ENCODE measurements at places on chromosomes 5 and 9.

GRCh38 chr5:157785801-157786200, 42.3 kb downstream of the LSM11 start:
- no peak for DNase-seq

DNA sequence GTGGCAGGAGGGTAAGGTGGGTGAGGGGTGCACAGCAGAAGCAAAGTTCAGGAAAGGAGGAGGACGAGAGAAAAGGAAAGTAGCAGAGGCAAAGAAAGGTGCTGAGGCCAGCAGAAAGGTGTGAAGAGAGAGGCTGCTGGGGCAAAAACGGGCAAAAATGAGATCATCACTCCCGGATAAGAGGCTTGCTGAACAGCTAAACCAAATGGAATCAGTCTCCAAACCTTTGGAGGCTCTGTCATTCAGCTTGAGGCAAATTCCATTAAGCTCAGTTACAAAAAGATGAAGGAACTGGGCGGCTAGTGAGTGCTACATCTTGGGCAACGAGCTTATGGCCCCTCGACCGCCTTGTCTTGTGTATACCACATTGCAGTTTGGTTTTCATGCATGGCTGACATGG, 136.4 kb downstream of the FSTL4 start:
- no peak for DNase-seq

- no peak for DNase-seq
These were observed 1.3 kb downstream of the ERBIN start for GRCh38 chr5:65927503-65928321.

- DNase-seq: no peak
These were observed 124.9 kb upstream of the RUSC2 start for GRCh38 chr9:35364817-35365585.

DNA sequence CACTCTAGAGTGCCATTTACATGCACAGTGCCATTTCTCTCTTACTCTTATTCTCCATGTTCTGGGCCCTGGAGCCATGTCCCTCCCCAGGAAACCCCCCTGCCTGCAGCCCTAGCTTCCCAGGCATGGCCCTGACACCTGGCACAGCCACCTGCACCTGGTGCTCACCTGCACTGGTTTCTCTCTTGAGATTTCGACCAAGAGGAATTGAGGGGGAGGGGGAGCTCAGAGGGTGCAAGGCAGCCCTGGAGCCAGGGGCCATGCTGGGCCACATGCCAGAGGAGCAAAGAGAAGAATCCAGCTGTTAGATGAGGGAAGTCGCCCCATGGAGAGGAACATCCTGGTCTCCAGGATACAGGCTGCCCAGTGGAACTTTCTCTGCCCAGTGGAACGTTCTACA, 65.0 kb upstream of the RAPGEF1 start:
- DNase-seq: no peak

DNA sequence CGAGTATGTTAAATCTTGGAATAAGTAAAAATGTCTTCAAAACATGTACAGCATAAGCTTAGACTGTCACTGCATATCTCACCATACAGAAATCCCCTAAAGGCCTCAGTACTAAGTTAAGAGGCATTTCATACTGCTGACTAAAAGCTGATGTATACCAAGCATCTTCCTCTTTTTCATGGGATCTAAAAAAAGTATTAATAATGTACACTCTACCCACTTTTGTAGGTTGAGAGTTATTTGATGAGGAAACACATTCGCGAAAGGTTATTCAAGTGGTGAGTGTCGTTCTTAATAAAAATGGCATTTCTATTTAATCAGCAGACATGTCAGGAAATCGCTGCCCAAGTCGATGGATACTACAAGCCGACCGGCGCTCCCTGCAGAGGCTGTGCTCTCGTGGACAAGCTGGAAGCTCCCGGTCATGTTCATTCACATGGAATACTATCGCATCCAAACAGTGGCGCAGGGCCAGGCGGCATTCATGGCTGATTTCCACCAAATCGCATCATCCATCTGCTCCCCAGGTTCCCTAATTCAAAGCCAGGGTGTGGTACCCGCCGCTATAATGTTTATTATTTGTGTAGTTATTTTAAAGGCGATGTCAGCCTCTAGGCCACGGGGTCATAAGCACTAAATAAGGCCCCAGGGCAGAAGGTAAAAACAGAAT, 724 bp downstream of the SGTB start:
- DNase-seq: peak; percentile 86

DNA sequence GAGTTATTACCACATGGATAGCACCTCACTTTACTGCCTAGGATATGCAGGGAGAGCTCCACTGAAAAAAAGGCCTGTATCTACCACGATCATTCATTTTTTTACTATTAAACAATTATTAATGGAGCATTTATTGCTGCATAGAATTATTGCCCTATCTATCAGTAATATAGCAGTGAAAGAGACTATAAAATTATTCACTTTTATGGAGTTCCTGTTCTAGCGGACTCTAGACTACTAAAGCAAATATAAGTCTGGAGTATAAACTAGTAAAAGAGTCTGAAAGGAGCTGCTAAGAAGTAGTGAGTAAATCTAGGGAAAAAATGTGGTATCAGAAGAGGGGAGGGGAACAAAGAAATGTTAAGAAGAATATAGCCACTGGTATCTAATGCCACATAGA, 150.4 kb upstream of the CYLC2 start:
- no peak for DNase-seq

DNA sequence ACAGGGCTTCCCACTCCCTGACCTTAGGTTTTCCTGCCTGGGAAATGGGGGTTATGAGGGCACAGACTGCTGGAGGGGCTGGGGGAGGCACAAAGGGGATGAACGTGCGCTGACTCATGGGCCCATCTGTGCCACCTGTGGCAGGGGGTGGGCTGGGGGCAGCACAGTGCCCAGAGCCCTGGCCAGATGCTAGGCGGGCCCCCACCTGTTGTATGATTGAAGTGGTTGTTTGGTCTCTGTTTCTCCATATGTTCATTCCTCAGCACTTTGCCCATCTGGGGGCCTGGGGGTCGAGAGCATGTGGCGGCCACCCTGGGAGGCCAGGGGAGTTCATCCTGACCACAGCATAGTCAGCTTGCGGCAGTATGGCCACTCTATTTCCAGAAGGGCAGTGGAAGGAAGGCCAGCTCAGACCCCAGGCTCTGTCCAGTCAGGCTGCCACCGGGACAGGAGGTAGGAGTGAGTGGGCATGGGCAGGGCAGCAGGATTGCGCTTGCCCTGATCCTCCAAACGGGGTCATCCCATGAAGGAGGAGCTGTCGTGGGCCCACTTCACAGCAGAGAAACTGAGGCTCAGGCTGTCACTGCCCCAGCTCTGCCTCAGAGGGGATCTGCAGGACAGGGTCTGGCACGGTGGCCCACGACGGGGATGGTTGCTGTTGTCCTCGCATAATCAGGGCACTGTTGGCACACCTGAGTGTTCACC, 841 bp upstream of the NINJ1 start:
- no peak for DNase-seq

DNA sequence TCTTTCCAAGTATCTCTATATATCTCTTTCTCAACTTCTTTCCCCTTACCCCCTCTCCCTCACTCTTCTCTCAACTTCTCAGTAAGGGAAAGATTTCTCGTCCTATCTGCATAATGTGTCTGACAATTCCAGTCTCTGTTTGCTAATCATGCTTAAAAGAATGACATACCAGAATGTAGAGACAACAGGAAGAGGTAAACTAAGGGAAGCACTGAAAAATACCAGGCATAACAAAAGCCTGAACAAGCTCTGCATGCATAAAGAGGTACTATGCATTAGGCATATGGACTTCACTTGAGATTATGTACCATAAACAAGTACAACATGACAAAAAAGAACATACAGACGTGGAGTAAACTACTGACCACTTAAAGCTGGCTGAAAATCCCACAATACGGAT, 62.6 kb downstream of the SEMA5A start:
- DNase-seq: no peak

DNA sequence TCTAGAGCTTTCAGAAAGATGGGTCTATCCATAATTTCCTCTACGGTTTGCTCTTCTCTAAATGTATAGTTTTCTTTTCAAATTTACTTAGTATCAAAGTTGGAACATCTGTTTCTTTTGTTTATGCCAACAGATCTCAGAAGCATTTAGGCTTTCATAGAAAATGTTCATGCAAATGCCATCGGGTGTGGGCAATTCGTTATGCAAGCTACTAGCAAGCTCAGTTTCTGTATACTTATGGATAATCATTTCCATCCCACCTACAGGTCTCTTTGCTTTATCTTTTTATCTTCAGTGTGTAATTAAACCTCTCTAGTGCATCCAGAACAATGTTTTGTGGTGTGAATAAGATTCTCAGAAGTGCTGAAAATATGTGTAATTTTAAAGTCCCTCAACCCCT, 59.9 kb downstream of the NUDT12 start:
- DNase-seq: no peak

DNA sequence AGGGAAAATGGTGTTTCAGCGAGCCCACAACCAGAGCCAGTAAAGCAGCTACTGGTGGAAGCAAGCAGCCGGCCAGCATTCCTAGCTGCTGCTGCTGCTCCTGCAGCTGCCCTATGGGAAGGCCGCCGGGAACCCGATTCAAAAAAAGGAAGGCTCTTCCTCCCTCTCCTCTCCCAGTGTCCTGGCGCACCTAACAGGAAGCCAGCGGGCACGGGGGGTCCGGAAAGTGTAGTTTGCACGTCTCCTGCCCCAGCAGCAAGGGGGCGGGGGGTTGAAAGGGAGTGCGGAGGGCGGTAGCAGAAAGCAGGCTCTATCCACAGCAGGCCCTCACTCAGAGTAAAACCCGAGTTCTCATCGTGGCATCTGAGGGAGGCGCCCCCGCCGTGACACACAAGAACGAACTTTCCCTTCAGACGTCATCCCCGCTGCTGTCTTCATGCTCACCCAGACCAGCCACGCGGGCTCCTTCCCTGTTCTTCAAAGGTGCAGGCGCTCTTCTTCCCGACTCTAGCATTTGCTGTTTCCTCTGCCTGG, 16.5 kb downstream of the GRXCR2 start:
- no peak for DNase-seq

- no peak for DNase-seq
These were observed 104.3 kb upstream of the SPATA31D4 start for GRCh38 chr9:81823672-81824554.

DNA sequence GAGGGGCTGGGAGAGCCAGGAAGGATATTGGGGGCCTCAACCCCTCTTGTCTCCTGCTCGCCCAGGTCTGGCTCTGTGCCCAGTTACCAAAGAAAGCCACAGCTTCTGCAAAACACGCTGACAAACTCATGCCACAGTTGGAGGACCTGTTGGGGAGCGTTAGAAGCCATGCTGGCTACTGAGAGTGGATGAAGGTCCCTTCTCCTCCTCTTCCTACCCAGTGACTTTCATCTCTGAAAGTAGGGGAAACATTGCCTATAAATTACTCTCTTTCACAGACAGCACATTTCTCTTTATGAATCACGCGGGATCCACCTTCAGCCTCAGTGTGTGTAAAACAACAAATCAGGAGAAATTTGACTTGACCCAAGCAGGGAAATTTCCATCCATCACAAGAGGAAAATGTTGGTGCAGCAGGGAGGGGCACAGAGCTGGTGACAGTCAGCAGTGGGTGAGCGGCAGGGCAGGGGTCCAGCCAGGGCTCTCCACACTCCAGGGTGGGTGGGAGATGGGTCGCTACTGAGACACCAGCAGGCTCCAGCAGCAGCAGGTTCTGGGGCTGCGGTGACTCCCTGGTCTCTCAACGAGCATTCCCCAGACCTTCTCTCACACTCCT, 181.9 kb downstream of the FGF18 start:
- no peak for DNase-seq

DNA sequence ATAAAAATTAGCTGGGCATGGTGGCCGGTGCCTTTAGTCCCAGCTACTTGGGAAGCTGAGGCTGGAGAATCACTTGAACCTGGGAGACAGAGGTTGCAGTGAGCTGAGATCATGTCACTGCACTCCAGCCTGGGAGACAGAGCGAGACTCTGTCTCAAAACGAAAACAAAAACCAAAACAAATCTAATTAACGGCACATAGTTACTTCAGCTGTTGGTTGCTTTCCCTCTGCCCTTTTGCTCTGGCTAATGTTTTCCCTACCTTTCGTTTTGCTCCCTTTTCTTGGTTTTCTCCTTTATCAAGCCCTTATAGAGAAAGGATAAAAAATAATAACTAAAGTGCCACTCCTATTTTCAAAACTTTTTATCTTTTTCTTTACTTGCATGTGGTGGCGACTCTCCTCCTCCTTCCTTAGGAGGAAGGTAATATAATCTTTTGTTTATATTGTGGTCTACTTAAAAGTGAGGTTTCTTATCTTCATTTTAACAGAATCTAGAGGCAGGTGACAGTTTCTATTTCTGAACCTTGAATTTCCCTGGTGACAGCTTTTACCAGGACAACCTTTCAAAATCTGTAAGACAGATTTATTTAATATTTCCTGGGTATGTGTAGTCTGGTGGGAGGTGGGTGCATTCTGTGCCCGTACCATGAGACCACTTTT, 125.4 kb downstream of the ARHGEF28 start:
- no peak for DNase-seq

DNA sequence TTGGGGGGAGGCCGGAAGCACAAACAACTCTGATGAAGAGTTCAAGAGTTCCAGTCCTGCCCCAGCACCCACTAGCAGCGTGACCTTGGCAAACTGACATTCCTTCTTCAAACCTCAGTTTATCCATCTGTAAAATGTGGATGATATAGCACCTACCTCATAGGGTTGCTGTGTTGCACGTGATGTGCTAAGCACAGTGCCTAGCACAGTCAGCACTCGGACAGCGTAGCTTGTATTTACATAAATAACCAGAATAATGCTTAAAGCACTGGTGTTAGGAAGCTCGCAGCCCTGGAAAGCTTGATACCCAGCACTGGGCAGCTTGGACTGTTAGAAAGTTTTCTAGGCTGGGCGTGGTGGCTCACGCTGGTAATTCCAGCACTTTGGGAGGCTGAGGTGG, 5.1 kb downstream of the PKN3 start:
- DNase-seq: no peak

- peak; percentile 58 for DNase-seq
These were observed 13.5 kb upstream of the ANKRD18B start for GRCh38 chr9:33510262-33511183.

DNA sequence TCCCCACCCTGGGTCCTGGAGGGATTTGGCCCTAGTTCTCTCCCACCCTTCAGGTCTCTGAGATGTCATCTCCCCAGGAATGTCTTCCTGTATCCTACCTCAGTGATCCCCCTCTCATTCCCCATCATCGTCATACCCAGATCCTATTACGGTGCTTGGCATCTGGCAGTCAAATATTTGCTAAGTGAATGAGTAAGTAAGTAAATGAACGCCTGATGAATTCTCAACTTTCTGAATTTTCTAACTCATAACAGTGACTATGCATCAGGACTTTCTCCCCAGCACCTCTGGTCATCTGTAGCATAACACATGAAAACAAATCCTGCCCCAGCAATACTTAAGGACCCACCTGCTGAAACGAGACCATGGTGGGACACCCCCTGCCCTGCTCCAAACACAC, 244.2 kb downstream of the EBF1 start:
- no peak for DNase-seq

- DNase-seq: no peak
These were observed 8.4 kb downstream of the SMARCA2 start for GRCh38 chr9:2023532-2023931.

Measured in cerebellum (tissue), 4 donors.